ENCODE measurements at places on chromosomes 16 and 17.

- no peak for DNase-seq
These were observed 110.8 kb upstream of the ZNF750 start for GRCh38 chr17:82950525-82951102.

GRCh38 chr17:75518201-75518600 lies 1.9 kb downstream of the TSEN54 start:
- DNase-seq, result no peak

DNA sequence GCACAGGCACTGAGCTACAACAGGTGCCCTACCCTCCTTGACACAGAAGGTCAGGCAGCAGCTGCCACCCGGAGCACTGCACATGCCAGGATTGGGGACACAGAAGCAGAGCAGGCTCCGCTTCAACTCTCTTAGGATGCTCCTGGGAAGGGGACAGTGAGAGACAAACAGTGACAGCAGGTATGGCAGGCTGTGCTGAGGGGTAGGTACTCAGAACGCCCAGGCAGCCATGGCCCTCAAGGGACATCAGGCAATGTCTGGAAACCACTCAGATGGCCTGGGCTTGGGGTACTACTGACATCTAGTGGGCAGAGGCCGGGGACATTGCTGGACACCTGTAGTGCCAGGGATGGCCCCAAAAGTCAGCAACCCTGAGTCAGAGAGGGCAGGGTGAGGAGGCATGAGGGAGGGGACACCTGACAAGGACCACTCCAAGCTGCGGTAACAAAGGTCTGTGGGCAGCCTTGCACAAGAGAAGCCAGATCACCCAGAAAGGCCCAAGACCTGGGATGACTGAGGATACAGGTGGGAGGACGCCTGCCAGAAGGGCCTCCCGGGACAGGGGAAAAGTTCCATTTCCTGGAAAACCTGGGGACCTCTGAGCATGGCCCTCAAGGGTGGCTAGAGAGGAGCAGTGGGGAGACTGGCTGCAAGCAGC lies 21.2 kb downstream of the PEMT start:
- DNase-seq, result peak; percentile 68

DNA sequence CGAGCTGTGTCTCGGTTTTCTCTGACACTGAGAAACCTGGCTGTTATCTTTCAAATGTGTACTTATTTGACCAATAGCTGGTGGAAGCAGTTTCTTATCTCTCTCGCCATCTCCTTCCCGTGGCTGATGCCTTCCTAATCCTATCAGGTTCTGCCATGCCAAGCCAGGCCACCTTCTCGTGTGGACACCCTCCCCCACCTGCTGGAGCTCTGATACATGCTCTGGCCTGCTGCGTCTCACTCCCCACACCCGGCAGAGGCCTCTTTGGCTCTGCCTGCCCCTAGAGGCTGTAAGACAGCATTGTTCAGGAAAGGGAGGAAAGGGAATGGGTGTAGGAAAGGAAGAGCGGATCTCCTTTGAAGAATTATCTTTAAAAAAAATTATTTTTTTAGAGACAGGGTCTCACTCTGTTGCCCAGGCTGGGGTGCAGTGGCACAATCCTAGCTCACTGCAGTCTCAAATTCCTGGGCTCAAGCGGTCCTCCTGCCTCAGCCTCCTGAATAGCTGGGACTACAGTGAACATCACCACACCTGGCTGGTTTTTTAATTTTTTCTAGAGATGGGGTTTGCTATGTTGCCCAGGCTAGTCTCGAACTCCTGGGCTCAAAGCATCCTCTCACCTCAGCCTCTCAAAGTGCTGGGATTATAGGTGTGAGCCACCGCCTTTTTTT lies 7.5 kb upstream of the ARMC5 start:
- peak; percentile 83 for DNase-seq

GRCh38 chr17:4938688-4939545 lies 929 bp downstream of the SLC25A11 start:
- no peak for DNase-seq

DNA sequence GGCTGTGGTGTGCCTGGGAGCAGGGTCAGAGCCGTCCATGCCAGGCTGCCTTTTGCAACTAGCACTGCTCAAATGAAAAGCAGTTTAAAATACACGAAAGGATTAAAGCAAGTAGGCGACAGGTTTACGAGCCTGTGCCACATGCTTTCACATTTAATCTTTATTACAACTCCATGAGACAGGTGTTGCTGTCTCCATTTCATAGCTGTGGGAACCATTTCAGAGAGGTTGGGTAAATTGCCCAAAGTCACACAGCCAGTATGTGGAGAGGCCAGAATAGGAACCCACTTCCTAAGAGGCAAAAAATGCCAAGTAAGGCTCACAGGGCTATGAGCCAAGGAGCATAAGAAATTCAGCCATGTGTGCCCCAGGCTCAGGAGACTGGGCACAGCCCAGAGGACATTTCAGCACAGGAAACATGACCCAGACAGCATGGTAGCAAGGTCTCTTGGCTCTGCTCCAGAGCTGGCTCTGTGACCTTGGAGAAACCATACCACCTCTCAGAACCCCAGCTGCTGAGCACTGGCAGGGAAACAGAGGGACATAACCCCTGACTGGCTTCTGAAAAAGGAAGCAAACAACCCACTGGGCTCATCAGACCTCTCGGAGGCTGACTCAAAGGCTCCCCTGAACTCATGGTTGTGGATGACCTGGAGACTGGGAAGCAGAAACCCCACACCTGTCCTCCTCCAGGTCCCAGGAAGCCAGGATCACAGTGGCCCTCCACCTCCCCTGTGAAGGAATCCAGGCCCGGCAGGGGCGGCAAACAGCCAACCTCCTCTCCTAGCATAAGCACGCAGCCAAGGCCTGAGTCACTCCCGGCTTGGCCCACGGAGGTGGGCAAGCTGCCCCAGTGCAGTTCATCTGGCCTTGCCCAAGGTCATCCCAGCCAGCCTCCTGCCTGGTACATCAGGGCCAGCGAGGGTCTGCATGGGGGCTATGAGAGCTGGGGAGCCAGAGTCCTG lies 40.3 kb upstream of the MRPS23 start:
- DNase-seq, result peak; percentile 96

GRCh38 chr17:21034340-21035235 lies 8.2 kb downstream of the USP22 start:
- no peak for DNase-seq

GRCh38 chr16:63653044-63653839 lies 1468.6 kb downstream of the CDH11 start:
- DNase-seq, result no peak

GRCh38 chr16:72113616-72113945 lies 19.9 kb downstream of the DHX38 start:
- no peak for DNase-seq

GRCh38 chr16:57411362-57411976 lies 6.9 kb downstream of the CCL17 start:
- DNase-seq, result no peak

- DNase-seq, result no peak
These were observed 3.6 kb upstream of the ALOX12B start for GRCh38 chr17:8091033-8091687.

- DNase-seq, result peak; percentile 69
These were observed 1.4 kb downstream of the MSL1 start for GRCh38 chr17:40122999-40123810.

GRCh38 chr16:10576390-10577304 lies 3.8 kb downstream of the EMP2 start:
- no peak for DNase-seq

Data from astrocyte of the hippocampus (primary cell).